ENCODE measurements at places on chromosomes 5 and 9. TPM values are rescaled to one million over a fixed set of nuclear protein-coding genes. Genes with fewer than 3 reads are reported as not detected.

KCNN2 gene
- polyA plus RNA-seq = 0.48 TPM

UAP1L1 gene
- 32.4 TPM for polyA plus RNA-seq

PCDHGB6 gene
- 2.9 TPM for polyA plus RNA-seq

OTP gene
- polyA plus RNA-seq = not detected

ADGRV1 gene
- polyA plus RNA-seq = 3.0 TPM

DOCK8 gene
- polyA plus RNA-seq = 15.8 TPM

SEMA5A gene
- polyA plus RNA-seq = 11.9 TPM

TEX53 gene
- not detected for polyA plus RNA-seq

GRCh38 chr5:143311428-143311827 is 92.1 kb downstream of the NR3C1 start:
- H3K27ac ChIP-seq = no peak overlapping the region
- H3K36me3 ChIP-seq = peaks cover 37% of the 10 kb centered on the region
- H3K4me1 ChIP-seq = no peaks in the 10 kb centered on the region
- H3K27me3 ChIP-seq = no peaks in the 10 kb centered on the region
- DNase-seq = no peak
- H3K4me3 ChIP-seq = no peak overlapping the region

- no peak overlapping the region for H3K27ac ChIP-seq
- H3K4me1 ChIP-seq = no peaks in the 10 kb centered on the region
- no peak for DNase-seq
- H3K27me3 ChIP-seq = no peaks in the 10 kb centered on the region
- H3K4me3 ChIP-seq = no peak overlapping the region
Observed at GRCh38 chr5:148259288-148259687, 9.3 kb upstream of the SPINK13 start.

DNA sequence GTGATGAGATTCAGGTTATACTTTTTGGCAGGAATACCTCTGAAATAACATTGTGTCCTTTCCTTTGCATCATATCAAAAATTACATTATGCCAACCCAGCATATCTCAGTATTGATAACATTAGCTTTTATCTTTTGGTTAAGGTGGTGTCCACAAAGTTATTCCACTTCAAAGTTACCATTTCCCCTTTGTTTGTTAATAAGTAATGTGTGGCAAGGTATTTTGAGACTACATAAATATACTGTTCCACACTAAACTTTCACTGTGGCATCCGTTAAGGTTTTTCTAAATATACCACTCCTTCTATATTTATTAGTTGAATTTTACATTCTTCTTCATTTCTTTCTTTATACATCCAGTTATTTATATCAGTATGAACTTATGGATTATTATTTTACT is 14.1 kb upstream of the ARHGEF37 start:
- no peak overlapping the region for H3K4me3 ChIP-seq
- H3K27me3 ChIP-seq = no peaks in the 10 kb centered on the region
- H3K36me3 ChIP-seq = no peaks in the 10 kb centered on the region
- no peak overlapping the region for H3K27ac ChIP-seq
- no peak for DNase-seq

GRCh38 chr5:173642191-173642816 is 25.9 kb upstream of the BOD1 start:
- H3K27me3 ChIP-seq = no peaks in the 10 kb centered on the region
- H3K36me3 ChIP-seq = no peaks in the 10 kb centered on the region
- H3K4me3 ChIP-seq = no peak overlapping the region
- no peak overlapping the region for H3K27ac ChIP-seq
- no peaks in the 10 kb centered on the region for H3K4me1 ChIP-seq

GRCh38 chr5:103057208-103058130 is 62.5 kb downstream of the GIN1 start:
- H3K36me3 ChIP-seq = no peaks in the 10 kb centered on the region
- H3K27me3 ChIP-seq = no peaks in the 10 kb centered on the region
- H3K4me3 ChIP-seq = no peak overlapping the region
- H3K27ac ChIP-seq = peak overlapping the region; percentile 26
- DNase-seq = peak; percentile 56
- no peaks in the 10 kb centered on the region for H3K4me1 ChIP-seq

GRCh38 chr5:150960791-150961396 is 56.1 kb upstream of the ZNF300 start:
- H3K4me1 ChIP-seq = no peaks in the 10 kb centered on the region
- no peak overlapping the region for H3K27ac ChIP-seq
- H3K36me3 ChIP-seq = no peaks in the 10 kb centered on the region
- no peak overlapping the region for H3K4me3 ChIP-seq
- H3K27me3 ChIP-seq = no peaks in the 10 kb centered on the region

GRCh38 chr9:18393340-18394130 is 80.4 kb upstream of the ADAMTSL1 start:
- no peaks in the 10 kb centered on the region for H3K27me3 ChIP-seq
- H3K4me1 ChIP-seq = no peaks in the 10 kb centered on the region
- H3K4me3 ChIP-seq = no peak overlapping the region
- no peak overlapping the region for H3K27ac ChIP-seq

DNA sequence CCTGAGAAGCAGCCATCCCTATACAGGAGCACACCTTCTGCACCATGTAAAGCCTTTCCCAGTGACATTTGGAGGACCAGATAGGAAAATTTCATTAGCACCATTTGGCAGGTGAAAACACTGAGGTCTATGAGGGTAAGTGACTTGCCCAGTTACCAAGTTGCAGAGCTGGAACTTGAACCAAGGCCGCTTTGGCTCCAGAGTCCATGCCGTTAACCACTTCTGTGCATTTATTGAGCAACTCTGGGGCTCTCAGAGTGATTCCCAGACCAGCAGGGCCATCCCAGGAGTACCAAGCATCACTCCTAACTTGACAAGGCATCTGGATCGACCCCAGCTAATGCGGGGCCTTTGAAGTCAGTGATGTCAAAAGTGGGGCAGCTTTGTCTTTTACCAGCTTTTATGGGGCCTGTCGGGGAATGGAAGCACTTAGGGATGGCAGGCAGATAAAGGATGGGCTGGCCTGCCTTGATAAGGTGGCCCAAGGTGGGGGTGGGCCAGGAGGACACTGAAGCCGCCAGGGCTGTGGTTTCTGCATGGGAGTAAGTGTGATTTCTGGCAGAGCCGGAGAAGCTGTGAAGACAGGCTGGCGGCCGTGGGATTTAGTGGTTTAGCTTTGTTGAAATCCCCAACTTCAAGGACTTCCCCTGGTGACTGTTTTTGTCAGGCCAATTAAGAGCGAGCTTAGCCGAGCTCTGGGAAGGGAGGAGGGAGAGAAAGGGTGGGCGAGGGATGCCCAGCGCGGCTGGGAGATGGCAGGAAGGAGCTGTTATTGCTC is 127.3 kb downstream of the MACROH2A1 start:
- H3K4me3 ChIP-seq = no peak overlapping the region
- no peaks in the 10 kb centered on the region for H3K4me1 ChIP-seq
- H3K36me3 ChIP-seq = no peaks in the 10 kb centered on the region
- no peak overlapping the region for H3K27ac ChIP-seq

DNA sequence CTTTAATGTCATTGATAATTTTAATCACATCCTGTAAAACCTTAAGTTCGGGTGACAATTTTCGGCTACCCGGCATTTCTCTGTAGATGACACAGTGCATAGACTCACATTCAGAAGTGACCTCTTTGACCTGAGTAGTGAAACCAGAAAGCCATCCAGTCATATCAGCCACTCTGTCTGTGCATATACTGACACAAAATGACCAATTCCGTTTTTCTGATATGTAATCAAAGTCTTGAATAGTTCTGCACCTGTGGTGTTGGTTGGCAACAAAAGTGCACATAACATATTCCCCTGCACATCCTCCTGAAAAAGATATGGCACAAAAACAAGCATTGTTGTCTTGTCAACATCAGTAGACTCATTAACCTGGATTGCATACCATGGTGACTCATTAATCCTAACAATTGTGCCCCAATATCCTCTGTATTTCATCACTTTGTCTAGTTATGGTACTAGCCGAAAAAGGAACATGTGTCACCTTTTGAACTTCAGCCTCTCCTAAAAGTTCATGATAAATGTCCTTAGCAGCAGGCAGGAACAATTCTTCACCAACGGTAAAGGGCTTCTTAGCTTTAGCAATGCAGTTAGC is 4.6 kb upstream of the HNRNPA0 start:
- H3K4me3 ChIP-seq = no peak overlapping the region
- no peaks in the 10 kb centered on the region for H3K36me3 ChIP-seq
- no peaks in the 10 kb centered on the region for H3K27me3 ChIP-seq

DNA sequence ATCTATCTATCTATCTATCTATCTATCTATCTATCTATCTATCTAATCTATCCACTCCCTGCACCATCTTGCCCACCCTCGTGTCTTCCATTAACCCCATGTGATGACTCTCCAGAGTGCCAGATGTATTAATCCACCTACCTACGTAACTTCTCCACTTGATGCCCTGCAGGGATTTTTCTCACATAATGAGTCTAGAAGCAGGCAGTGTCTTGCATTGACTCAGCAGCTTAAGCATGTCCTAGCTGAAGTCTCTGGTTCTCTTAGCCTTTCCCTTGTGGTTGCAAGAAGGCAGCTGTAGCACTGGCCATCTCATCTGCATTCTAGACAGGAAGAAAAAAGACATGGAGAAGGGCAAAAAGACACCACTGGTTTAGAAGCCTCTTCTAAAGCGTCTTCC is 96.7 kb upstream of the ALDH1B1 start:
- H3K4me3 ChIP-seq = no peak overlapping the region
- no peak for DNase-seq
- no peaks in the 10 kb centered on the region for H3K36me3 ChIP-seq
- no peaks in the 10 kb centered on the region for H3K4me1 ChIP-seq

- no peak for DNase-seq
- peaks cover 4% of the 10 kb centered on the region for H3K36me3 ChIP-seq
- peaks cover 24% of the 10 kb centered on the region for H3K4me1 ChIP-seq
- H3K27ac ChIP-seq = no peak overlapping the region
- H3K27me3 ChIP-seq = no peaks in the 10 kb centered on the region
- H3K4me3 ChIP-seq = no peak overlapping the region
Observed at GRCh38 chr9:136531904-136532798, 13.7 kb downstream of the NOTCH1 start.

GRCh38 chr9:108241384-108242073 is 614.3 kb downstream of the ACTL7B start:
- H3K4me1 ChIP-seq = no peaks in the 10 kb centered on the region
- no peaks in the 10 kb centered on the region for H3K36me3 ChIP-seq

DNA sequence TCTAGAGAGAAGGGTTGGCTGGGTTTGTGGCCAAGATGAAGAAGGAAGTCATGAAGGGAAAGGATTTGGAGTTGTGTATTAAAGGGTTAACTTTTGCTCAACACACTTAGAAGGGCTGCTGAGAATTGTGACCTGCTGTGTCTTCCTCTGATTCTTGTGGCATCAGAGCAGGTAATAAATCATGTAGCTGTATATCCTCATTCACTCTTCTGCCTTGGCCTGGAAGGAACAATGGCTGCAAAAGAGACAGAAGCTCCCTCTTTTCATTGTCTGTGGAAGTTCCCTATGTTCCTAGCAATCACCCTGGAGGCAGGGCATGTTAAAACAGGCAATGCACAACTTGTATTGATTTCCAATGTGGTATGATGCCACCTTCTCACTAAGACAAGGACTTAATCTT is 159.1 kb downstream of the LRRC70 start:
- no peaks in the 10 kb centered on the region for H3K27me3 ChIP-seq
- DNase-seq = no peak
- H3K4me3 ChIP-seq = no peak overlapping the region
- peaks cover 12% of the 10 kb centered on the region for H3K4me1 ChIP-seq
- H3K36me3 ChIP-seq = no peaks in the 10 kb centered on the region

- no peaks in the 10 kb centered on the region for H3K4me1 ChIP-seq
- DNase-seq = no peak
- H3K27me3 ChIP-seq = peaks cover 8% of the 10 kb centered on the region
- no peak overlapping the region for H3K4me3 ChIP-seq
Observed at GRCh38 chr9:108803428-108804065, 52.2 kb downstream of the ACTL7B start.

GRCh38 chr5:153926201-153926600 is 112.5 kb downstream of the FAM114A2 start:
- H3K27ac ChIP-seq = no peak overlapping the region
- H3K27me3 ChIP-seq = no peaks in the 10 kb centered on the region
- H3K4me3 ChIP-seq = no peak overlapping the region

DNA sequence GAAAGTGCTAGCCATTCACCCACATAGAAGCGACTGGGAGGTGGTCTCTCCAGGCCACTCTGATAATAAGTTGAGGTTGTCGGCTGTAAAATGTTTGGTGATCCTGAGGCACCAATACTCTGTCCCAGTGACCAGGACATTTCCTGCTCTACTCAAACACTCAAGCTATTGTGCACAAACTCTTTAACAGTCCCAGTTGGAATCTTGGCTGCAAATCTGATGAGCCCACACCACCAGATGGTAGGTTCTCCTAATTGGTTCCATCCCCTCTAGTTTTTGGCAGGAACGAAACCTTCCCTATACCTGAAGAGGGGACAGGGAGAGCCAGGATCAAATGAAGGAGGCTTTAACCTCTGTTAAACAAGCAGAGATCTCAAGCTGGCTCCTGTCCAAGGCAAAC is 14.3 kb downstream of the GRIA1 start:
- H3K36me3 ChIP-seq = no peaks in the 10 kb centered on the region
- DNase-seq = no peak
- no peak overlapping the region for H3K4me3 ChIP-seq
- no peaks in the 10 kb centered on the region for H3K27me3 ChIP-seq
- no peak overlapping the region for H3K27ac ChIP-seq
- H3K4me1 ChIP-seq = no peaks in the 10 kb centered on the region

GRCh38 chr5:155625897-155626543 is 612.5 kb downstream of the KIF4B start:
- H3K36me3 ChIP-seq = no peaks in the 10 kb centered on the region
- no peak overlapping the region for H3K4me3 ChIP-seq
- no peak overlapping the region for H3K27ac ChIP-seq
- DNase-seq = no peak
- no peaks in the 10 kb centered on the region for H3K4me1 ChIP-seq

DNA sequence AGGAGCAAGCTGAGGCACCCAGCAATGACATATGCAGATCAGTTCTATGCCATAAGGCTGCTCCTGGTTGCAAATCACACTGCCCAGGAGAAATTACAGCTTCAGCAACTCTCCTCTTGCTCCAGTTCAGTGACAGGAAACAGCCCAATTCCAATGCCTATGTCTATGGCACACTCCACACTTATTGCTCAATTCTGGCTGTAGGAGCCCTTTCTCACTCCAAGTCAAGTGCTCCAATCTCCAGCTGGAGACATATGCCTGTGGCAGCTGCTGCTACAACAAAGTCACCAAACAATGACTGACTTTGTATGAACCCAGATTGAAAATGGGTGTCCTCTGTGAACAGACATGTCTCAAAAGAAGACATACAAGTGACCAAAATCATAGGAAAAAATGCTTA is 31.8 kb upstream of the PLCXD3 start:
- H3K27ac ChIP-seq = no peak overlapping the region
- H3K36me3 ChIP-seq = no peaks in the 10 kb centered on the region
- no peak overlapping the region for H3K4me3 ChIP-seq
- H3K4me1 ChIP-seq = no peaks in the 10 kb centered on the region

DNA sequence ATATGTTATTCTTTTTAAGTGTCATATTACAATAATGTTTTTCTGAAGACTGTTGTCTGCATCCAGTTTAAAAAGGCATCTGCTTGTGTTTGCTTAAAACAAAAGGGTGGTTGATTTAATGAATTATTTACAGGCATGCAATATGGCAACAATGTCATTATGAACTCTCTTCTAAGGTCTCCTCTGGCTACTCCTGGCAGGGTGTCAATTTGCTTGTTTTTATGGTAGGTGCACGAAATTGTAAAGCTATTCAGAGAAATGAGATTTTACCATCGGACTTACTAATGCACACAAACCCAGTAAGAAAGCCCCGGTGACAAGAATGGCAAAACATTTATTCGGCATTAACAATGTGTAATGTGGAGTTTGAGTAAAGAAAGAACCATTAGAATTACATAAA is 539.8 kb upstream of the ZNF608 start:
- H3K36me3 ChIP-seq = no peaks in the 10 kb centered on the region
- no peaks in the 10 kb centered on the region for H3K27me3 ChIP-seq
- DNase-seq = no peak
- no peak overlapping the region for H3K4me3 ChIP-seq
- H3K4me1 ChIP-seq = no peaks in the 10 kb centered on the region
